ENCODE measurements at places on chromosomes 2 and 18.
A peak's percentile ranks its signal among the peaks of the same experiment; 100 is the strongest.

DNA sequence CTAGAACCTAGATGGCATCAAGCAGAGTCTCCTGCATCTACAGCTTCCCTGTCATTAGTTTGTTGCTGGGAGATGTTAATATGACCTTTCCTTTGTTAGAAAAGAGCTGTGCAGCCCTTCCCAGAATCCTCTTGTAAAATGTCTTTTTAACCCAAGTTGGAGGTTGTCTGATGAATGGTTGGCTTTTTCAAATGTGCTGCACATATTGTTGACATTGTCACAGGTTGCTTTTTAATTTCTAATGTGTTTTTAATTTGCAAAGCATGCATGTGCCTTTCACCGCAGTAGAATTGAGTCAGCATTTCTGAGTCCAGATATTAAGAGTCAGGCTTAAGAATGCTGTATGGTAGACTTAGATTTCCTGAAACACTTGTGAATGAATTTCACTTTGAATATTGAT is 120.8 kb downstream of the GREB1L start:
- DNase-seq, result no peak

- DNase-seq, result no peak
Observed at GRCh38 chr2:12636837-12637581, 79.7 kb upstream of the TRIB2 start.

DNA sequence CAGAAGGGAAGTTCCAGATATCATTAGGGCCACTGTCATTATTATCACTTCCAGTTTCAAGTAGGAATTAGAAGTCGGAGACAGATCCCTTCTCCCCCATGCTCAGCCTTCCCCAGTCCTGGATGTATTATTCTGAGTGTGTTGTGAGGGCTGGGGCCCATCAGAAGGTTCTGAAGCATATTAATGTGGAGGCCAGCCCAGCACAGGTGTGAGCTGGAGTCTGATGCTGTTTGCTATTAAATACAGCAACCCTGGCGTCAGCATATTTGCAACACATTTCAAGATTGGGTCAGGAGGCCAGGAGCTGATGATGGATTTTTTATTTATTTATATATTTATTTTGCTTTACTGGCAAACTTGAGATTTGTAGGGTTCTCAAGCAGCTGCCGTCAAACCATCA is 195.2 kb downstream of the NRP2 start:
- no peak for DNase-seq

DNA sequence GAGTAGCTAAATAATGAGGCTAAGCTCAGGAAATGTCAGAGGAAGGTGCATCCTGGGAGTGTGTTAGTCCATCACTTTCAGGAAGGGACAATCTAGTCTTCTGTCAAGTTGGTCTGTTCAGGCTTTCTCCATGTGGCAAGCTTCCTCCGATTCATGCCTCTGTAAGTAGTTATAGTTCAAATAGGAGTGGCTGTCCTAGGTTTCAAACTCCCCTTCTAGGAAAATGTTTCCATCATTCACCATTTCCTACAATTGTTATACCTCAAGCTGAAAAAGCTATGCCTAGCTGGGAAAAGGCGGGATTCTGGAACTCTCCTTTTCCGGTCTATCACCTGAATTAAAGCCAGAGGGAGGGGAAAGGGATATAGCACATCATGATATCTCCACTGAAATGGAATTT is 287.7 kb upstream of the ZSWIM2 start:
- no peak for DNase-seq

DNA sequence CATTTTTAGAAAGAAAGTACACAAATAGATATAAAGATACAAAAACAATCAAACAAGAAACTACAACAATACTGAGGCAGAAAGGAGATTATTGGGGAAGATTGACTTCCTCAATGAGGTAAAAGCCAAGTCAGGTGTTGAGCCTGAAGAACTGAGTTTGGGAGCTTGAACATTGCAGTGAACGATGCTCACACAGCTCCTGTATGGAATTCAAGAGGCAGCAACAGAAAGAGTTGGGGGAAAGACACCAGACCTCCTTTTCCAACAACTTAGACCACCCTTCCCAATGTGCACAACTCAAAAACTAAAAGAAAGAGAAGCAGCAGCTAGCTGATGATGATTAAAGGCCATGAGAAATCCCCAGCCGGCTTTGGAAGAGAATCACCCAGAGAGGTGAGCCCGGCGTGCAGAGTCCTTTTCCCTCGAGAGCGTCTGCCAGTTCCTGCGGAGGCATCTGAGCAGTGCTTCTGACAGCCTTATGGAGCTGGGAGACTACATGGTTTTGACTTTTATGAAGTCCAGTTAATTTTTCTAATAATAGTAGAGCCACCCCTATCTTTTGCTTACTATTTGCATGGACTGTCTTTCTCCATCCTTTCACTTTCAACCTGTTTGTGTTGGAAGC is 106.9 kb upstream of the RFX8 start:
- DNase-seq, result no peak

DNA sequence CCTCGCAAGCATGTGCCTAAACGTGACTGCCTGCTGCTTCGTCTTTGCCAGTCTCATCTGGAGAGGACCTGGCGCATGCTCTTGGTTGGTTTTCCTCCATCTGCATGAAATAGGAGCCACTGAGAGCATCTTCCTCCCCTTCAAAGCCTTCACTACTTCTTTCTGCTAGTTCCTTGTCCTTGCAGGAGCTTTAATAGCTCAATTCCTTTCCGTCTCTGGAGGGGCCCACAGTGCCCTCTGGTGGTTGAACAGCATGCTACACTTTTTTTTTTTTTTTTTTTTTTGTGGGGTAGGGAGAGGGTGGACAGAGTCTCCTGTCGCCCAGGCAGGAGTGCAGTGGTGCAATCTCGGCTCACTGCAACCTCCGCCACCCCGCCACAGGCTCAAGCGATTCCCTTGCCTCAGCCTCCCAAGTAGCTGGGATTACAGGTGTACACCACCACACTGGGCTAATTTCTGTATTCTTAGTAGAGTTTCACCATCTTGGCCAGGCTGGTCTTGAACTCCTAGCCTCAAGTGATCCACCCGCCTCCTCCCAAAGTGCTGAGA is 59.6 kb downstream of the SP110 start:
- DNase-seq, result peak; percentile 42

DNA sequence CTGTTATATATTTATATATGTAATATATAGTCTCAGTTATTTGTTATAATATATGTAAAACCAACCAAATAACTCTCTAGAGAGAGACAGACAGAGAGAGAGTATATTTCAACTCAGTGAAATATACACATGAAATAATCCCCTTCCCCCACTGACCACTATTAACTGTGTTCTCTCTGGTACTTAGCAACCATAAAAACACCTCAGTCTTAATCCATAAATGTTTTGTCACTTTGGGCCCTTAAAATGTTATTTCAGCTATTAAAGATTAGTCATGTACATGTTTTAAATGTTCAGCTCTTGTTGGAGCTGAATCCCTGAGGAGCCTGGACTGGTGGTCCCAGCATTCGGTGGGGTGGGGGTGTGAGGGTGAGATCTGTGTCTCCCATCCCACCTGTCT is 122.2 kb upstream of the MAP3K20 start:
- DNase-seq, result no peak

DNA sequence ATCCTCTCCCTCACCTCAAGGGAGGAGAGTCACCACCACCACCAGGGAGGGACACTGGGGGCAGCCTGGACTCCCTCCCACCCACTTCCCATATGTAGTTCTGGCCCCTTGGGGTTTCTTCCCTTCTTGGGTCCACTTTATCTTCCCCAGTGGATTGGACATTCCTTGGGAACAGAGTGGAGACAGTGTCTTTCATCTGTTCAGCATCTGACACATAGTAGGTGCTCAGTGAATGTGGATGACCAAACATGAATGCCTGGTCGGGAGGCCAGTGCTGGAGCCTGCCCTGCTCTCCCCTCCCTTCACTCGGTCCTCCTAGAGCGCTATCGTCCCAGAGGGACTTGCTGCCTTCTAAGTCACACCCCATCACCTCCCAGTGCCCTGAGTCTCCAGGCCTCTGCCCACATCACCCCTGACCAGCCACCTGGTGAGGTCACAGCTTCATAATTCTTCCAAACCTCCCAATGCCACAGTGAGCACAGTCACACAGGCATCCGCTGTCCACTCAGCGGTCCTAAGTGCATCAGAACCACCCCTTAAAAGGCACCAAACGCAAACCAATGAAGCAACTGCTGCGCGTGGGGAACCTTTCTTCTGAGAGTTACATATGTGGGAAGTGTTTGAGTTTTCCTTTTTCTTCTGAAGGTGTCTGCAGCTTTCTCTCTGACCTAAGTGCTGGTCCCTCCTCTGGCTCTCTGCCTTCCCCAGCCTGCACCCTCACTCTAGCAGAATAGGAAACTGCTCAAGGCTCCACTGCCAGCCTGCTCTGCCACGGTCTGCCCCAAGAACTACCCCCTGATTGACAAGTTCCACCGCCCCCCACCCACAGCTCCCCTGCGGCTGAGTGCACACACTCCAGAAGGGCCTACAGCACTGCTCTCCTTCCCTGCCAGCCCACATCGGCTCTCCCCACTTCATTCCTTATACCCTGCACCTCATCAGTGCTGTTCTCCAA is 7.2 kb upstream of the SFXN5 start:
- no peak for DNase-seq

DNA sequence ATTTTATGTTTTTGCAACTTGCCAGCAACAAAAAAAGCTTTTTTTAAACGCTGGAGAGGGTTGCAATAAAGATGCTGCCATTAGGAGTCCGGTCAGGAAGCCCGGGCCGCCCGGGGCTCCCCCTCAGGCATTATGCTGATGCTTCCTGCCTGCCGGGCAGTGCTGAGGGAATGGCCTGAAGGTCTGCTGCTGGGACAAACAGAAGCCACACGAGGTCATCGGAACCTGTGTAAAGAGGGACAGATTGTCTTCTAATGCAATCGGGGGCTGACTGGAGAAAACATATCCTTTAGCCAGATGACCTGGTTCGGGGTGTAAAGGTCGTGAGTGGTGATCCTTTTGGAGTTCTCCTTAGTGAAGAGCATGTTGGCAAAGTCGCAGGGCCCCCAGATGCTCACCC is 2.3 kb downstream of the IMPA2 start:
- DNase-seq, result no peak

GRCh38 chr18:59448546-59448945 is 89.5 kb upstream of the LMAN1 start:
- no peak for DNase-seq

- DNase-seq, result no peak
Observed at GRCh38 chr2:43408407-43409160, 182.2 kb upstream of the ZFP36L2 start.

GRCh38 chr2:241074065-241074818 is 27.8 kb downstream of the MTERF4 start:
- DNase-seq, result no peak

GRCh38 chr2:151181524-151181923 is 80.1 kb downstream of the RBM43 start:
- DNase-seq, result no peak

DNA sequence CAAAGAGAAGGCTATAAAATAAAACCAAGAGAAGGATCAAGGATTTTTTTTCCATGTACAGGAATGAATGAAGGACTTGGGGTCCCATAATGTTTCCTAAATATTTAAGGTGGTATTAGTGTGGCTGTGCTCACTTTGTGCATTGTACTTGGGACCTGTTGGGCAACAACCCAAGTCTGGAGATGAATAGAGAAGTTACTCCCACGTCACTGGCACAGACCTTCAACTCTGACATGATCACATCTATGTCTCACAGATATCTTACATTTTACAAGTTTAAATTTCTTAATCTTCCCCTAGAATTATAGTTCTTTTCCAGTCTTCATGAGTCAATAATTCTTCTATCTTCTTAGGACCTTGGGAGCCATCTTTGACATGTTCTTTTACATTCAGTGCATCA is 133.4 kb downstream of the PLCL1 start:
- DNase-seq, result no peak

DNA sequence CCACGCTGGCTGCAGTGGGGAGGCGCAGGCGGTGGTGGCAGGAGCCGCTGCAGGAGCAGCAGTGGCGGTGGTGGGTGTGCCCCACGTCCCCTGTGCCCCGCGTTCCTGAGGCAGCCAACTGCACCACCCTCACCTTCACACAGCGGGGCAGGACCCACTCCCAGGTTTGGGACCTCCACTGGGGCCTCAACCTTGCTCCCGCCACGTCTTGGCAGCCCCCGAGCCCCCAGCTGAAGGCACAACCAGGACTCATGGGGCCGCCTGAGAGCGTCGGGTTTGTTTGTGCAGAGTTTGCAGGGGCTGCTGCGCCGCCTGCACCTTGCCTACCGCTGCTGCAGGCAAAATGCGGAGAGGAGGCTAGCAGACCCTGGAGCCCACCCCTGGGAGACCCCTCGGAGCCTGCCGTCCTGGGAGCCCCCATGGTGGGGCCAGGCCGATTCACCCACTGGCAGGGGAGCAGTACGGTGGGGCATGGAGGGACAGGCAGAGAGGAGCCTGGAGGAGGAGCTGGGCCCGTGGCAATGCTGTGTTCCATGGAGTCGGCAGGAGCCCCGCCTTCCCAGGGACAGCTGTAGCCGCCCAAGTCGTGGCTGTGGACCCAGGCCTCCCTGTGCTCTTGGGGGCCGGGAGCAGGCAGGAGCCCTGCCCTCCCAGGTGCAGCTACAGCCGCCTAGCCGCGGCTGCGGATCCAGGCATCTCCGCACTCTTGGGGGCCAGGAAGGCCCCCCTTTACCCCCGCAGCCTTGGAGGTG is 14.7 kb upstream of the EML6 start:
- peak; percentile 82 for DNase-seq

GRCh38 chr2:163709270-163709669 is 26.5 kb downstream of the FIGN start:
- no peak for DNase-seq

- DNase-seq, result no peak
Observed at GRCh38 chr2:217462121-217462520, 540.7 kb downstream of the TNS1 start.

GRCh38 chr2:197914778-197915177 is 110.4 kb downstream of the PLCL1 start:
- DNase-seq, result no peak

- no peak for DNase-seq
Observed at GRCh38 chr2:126239320-126239955, 416.5 kb upstream of the GYPC start.

- DNase-seq, result no peak
Observed at GRCh38 chr18:42087876-42088275, 132.8 kb downstream of the PIK3C3 start.

DNA sequence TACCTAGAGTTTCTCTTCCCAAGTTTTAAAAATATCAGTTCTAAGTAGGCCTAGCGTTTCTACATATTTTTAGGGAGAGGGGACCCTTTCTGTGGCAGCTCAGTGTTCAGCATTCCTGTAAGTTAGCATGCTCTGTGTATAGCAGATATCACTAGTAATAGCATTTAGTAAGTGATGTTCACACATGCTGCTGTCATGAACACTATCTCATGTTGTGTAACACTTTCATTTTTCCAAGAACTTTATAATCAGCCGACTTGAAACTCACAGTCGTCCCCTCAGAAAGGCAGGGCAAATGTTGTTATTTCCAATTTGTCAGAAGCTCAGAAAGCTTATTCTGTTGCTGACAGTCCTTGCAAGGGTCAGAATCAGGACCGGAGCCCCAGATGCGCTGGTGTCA is 267.7 kb downstream of the ALPK2 start:
- no peak for DNase-seq

- DNase-seq, result no peak
Observed at GRCh38 chr2:129710670-129711495, 268.6 kb upstream of the RAB6C start.
